Kidney (tissue), 22 donors: ENCODE measurements at places on chromosomes 5 and 9. TPM values are rescaled to one million over a fixed set of nuclear protein-coding genes. Genes with fewer than 3 reads are reported as not detected.

- peak; percentile 93 for DNase-seq
Observed at GRCh38 chr9:127520941-127521918, 69.9 kb downstream of the LRSAM1 start.

DNA sequence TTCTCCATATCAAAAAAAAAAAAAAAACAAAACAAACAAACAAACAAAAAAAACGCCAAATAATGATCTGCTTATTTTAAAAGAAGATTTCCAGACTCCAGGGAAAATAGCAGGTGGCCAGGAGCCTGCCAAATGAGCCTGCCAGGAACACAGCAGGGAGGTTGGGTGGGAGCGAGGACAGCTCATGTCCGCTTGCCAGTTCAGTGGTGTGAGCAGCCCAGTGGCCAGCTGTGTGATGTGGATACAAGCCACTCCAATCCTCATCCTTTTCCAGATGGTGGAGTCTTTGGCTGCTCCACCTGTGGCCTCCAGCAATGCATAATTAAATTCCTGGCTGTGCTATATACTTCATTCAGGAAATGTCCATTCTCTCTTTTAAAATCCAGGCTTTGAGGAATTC, 1025.1 kb upstream of the C9orf72 start:
- DNase-seq, result peak; percentile 48

DNA sequence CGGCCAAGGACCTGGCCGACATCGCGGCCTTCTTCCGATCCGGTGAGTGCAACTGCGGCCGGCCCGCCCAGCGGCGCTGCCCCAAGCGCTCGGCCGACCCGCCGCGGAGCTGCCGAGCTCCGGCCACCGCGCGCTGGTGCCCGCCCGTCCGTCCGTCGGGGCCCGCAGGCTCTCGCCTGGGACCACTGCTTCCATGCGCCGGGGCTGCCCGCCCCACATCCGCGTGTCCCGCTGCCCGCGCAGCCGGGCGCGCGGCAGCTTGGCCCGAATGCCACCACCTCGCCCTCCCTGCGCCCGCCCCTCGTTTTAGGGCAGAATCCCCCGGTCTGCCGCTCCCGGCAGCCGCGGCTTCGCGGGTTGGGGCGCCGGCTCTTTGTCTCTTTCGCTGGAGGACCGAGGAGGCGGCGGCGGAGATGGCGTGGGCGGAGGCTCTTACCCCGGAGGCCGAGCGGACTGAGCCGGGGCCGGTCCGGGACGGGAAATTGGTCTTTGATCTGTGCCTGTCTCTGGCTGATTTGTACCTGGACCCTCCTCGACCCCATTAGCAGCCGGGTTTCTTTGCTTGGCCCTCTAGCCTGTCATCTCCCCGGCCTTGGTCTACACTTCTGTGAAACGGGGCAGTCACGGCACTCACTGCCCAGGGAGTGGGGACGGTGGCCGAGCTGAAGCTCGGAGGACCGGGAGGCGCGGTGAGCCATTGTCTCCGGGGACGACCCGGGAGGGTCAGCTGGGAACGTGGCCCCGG, 871 bp downstream of the TRIO start:
- peak; percentile 57 for DNase-seq

HTR1A gene
- not detected for total RNA-seq

LTC4S gene
- total RNA-seq, result 30.6 TPM
